B cell (primary cell): ENCODE measurements at places on chromosomes 1 and 21. TPM values are rescaled to one million over a fixed set of nuclear protein-coding genes. Genes with fewer than 3 reads are reported as not detected.

GRCh38 chr1:208159555-208160258 is 84.5 kb downstream of the PLXNA2 start:
- DNase-seq: no peak
- H3K4me1 ChIP-seq: no peaks in the 10 kb centered on the region
- H3K36me3 ChIP-seq: no peaks in the 10 kb centered on the region
- no peak overlapping the region for H3K4me3 ChIP-seq
- H3K27me3 ChIP-seq: no peaks in the 10 kb centered on the region
- H3K27ac ChIP-seq: no peak overlapping the region

BEST4 gene
- 1.3 and 1.4 TPM in 2 replicates for total RNA-seq

DNA sequence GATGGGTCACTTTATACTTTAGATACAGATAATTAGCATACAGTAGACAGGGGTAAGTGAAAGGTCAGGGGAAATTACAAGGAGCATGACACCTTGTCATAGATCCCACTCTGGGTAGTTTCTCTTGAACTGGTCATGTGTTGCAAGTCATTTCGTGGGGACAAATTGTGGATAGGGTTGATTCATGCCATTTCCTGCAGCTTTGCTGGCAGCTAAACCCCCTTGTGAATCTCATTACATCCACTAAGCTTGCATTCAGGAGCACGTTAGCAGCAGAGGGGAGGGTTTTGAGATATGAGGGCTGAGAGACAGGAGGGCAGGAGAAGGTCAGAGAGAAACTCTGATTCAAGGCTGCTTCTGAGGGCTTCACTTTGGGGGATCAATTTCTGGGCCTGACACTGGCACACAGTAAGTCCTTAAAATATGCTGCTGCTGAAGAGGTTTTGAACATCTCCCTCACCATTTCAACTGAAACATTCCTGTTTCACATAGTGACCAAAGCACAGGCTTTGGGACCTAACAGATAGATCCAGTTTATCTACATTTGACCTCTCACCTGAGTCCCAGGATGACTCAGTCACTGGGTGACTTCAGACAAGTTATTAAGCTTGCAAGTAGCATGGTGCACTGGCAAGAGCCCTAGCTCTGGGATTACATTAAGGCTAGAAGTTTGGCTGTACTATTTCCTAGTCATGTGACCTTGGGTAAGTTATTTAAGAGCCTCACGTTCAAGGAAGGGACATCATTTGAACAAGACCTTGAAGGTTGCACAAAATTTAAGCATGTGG is 206.0 kb upstream of the USP24 start:
- no peaks in the 10 kb centered on the region for H3K4me1 ChIP-seq
- no peak overlapping the region for H3K27ac ChIP-seq
- H3K4me3 ChIP-seq: no peak overlapping the region
- H3K36me3 ChIP-seq: no peaks in the 10 kb centered on the region
- peaks cover 4% of the 10 kb centered on the region for H3K27me3 ChIP-seq

DNA sequence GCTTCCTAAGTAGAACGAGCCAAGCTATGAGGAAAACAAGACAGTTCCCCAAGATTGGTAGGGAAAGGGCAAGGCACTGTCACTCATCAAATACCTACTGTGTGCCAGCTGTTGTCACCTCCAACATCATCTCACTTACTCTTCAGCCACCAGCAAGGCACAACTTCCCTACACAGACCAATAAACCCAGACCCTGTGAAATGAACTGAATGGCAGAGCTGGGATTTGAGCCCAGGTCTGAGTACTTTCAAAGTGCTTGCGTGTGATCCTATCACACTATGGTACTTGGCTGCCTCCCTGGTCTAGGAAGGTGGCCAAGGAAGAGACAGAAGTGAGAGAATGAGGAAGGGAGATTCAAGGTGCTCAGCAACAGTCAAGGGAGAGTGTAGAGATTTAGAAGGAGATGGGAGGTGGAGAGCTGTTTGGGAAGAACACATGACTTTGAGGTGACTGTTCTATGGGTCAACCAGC is 16.7 kb upstream of the TRIM63 start:
- H3K4me3 ChIP-seq: no peak overlapping the region
- H3K27ac ChIP-seq: no peak overlapping the region
- H3K27me3 ChIP-seq: peaks cover 17% of the 10 kb centered on the region
- no peaks in the 10 kb centered on the region for H3K4me1 ChIP-seq
- no peak for DNase-seq

PTPRC gene
- total RNA-seq: 543 and 545 TPM in 2 replicates

LAD1 gene
- total RNA-seq: 0.10 and 0.19 TPM in 2 replicates

- no peak overlapping the region for H3K4me3 ChIP-seq
- H3K4me1 ChIP-seq: peaks cover 12% of the 10 kb centered on the region
- no peaks in the 10 kb centered on the region for H3K27me3 ChIP-seq
- H3K36me3 ChIP-seq: no peaks in the 10 kb centered on the region
- no peak overlapping the region for H3K27ac ChIP-seq
Observed at GRCh38 chr1:7684132-7684531, 87.0 kb upstream of the VAMP3 start.

LDLRAD1 gene
- total RNA-seq: not detected in 2 replicates

VCAM1 gene
- not detected in 2 replicates for total RNA-seq

ASTN1 gene
- not detected in 2 replicates for total RNA-seq

- H3K27me3 ChIP-seq: no peaks in the 10 kb centered on the region
- no peak overlapping the region for H3K4me3 ChIP-seq
- no peaks in the 10 kb centered on the region for H3K4me1 ChIP-seq
- no peak for DNase-seq
- H3K36me3 ChIP-seq: no peaks in the 10 kb centered on the region
Observed at GRCh38 chr21:14942801-14943490, 121.9 kb downstream of the NRIP1 start.
